NCI-H82 (cell line): ENCODE measurements at places on chromosomes 7 and 10.

DNA sequence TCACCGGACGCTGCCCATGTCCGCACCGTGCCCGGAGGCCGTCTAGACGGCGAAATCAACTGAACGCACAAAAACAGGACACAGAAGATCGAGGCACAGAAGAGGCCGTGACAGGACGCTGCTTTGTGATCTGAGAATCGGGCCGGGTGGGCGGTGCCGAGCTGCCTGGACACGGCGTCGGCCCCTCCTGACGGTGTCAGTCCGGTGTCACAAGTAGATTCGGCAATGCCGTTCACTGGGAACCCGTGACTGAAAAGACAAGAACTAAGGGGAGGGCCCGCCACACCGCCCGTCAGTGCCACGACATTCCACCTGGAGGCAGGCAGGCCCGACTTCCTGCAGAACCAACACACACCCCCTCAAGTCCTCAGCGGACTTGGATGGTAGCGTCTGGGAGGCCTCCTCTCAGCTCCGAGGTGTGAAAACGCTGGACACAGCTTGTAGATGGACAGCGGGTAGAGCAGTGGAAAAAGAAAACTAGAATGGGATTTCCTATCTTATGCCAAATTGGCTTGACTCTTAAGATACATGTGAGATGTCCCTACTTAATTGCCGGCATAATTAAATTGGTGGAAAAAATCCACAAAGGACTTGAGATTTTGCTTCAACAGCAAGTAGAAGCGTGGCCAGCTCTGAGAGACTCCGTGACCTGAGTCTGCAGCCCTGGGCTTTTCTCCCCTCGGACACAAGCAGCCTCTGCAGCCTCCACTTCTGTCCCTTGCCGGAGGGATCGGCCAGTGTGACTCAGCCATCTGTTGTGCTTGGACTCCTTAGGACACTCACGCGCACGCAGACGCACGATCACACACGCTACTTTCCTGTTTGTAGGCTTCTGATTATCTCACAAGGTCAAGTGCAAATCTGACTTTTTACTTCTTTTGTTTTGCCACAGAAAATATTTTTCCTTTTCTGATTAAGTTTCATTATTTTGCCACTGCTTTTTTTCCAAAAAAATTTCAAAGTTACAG, 269.0 kb downstream of the DIP2C start:
- no peak for DNase-seq

GRCh38 chr7:112789817-112790585, at the start of gene TMEM168:
Gene TMEM168 (minus strand): TSS chr7:112790393. CDS start chr7:112784825, 5,568 bp downstream.
- peak; percentile 88 for DNase-seq

DNA sequence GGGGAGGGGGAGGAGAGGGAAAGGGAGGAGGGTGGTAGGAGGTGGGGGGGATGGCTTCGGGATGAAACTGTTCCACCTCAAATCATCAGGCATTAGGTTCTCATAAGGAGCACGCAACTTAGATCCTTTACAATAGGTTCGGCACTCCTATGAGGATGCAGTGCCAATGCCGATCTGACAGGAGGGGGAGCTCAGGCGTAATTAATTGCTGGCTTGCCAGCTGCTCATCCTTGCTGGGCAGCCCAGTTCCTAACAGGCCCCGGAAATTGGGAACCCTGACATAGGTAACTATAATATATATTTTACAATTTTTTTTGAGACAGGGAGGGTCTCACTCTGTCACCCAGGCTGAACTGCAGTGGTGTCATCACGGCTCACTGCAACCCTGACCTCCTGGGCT, 118.8 kb upstream of the SFMBT2 start:
- DNase-seq: peak; percentile 34

DNA sequence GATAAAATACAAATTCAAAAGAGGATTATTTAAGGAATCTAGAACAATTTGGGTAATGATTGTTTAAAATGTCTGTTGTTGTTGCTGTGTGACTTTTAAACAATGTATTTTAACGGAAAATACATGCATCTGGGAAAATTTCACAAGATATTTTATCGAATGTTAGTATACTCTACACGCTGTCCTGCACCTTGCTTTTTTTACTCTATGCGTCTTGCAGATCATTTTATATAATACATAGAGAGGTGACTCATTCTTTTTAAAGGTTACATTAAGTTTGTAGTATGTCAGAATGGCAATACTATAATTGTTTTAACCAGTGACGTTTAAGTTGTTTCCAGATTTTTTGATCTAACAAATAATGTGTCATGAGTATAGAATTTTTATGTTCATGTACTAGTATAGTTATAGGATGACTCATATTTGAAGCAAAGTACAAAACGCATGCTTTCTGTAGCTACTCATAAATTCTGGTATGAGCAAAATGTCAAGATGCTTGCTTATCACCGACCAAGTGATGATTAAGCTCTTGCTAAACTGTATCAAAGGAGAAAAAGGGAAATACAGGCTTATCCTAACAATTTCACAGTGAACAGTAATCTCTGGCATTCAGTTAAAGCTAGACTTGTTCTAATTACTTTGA, 4.9 kb downstream of the DKK1 start:
- DNase-seq: no peak

- DNase-seq: no peak
Observed at GRCh38 chr10:13630231-13630630, 43.5 kb downstream of the PRPF18 start.

DNA sequence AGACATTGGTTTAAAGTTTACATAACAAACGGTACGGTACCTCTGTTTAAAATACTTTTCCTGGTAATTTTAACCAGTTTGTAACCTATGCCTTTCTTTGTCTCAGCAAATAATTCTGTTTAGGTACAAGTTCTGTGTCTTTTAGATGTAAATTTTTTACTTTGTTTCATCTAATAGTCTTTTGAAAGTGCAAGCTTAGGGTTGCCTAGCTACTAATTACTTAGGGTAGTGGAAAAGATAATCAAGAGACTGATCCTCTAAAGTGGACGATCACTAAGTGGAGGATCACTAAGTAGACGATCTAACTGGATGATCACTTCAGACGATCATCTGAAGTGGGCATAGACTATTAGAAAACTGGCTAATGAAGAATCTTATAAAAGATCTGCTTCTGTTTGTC, 16.1 kb upstream of the FKBP9 start:
- peak; percentile 93 for DNase-seq

- DNase-seq: peak; percentile 27
Observed at GRCh38 chr7:29457565-29458011, 106.0 kb upstream of the PRR15 start.

- DNase-seq: peak; percentile 20
Observed at GRCh38 chr7:127798769-127799372, 146.9 kb downstream of the SND1 start.

- no peak for DNase-seq
Observed at GRCh38 chr10:62459072-62459471, 84.9 kb downstream of the ZNF365 start.

- DNase-seq: no peak
Observed at GRCh38 chr7:114910787-114911186, 11.1 kb upstream of the MDFIC start.

DNA sequence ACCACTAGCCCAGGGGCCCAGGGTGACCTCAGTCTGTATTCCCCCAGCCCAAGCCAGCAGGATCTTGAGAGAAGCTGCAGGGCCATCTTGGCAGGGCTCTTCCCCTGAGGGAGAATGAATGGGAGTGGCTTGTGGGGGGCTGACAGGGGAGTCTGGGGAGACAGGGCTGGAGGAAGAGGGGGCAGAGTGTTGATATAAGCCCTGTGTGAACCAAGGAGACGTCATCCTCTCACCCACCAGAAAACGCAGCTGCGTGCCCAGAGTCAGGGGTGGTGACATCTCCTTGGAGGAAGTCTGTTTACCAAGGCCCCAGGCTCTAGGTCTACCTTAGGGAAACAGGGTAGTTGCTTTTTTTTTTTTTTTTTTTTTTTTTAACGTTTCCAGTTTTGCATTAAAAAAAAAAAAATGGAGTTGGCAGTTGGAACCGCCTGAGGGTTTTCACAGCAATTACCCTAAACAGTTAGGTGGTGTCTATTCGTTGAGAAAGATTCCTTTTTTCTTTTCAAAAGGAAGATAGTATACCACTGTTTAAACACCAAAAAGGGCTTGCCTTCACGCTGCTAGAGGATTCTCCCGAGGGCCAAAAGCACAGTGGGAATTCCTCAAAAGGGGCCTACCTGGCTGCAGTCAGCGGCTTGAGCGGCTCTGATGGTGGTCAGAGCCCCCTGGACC, 113.8 kb downstream of the PRPF18 start:
- no peak for DNase-seq

- DNase-seq: no peak
Observed at GRCh38 chr7:85781606-85782005, 594.8 kb upstream of the SEMA3D start.

DNA sequence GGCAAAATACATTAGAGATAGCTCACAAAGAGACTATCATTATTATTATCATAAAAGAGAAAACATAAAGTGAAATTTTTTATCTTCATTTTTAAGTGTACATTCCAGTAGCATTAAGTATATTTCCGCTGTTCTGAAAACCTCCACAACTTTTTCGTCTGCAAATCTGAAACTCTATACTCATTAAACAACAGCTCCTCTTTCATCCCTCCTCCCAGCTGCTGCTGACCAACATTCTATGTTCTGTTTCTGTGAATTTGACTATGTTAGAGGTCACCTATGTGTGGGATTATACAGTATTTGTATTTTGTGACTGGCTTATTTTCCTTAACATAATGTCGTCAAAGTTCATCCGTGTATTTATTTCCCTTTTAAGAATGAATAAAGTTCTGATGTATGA, 429.3 kb upstream of the TPK1 start:
- no peak for DNase-seq

- no peak for DNase-seq
Observed at GRCh38 chr7:105707967-105708762, 126.9 kb upstream of the EFCAB10 start.

DNA sequence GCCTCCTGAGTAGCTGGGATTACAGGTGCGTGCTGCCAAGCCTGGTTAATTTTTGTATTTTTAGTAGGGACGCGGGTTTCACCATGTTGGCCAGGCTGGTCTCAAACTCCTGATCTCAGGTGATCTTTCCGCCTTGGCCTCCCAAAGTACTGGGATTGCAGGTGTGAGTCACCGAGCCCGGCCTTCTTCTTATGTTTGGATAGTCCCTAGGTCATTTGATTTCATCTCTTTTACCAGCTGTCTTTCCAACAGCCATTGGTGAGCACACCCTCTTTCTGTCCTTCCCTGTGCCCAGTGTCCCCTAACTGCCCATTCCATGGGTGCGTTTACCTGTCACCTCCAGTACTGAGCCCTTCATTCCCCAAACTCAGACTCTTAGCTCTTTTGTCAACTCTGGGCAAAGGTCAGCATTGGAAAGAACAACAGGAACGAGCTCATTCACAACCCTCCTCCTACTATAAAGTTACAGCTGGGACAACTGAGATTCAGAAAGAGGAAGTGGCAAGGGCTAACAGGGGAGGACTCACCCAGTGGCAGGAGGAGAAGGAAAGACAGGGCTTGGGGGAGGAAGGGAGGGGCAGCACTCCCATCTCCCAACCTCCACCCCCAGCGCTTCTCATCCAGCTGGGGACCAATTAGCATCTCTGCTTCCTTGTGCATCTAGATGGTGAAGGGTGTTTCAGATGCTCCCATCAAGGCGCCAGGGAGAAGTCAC, 5.6 kb downstream of the SSC4D start:
- no peak for DNase-seq

DNA sequence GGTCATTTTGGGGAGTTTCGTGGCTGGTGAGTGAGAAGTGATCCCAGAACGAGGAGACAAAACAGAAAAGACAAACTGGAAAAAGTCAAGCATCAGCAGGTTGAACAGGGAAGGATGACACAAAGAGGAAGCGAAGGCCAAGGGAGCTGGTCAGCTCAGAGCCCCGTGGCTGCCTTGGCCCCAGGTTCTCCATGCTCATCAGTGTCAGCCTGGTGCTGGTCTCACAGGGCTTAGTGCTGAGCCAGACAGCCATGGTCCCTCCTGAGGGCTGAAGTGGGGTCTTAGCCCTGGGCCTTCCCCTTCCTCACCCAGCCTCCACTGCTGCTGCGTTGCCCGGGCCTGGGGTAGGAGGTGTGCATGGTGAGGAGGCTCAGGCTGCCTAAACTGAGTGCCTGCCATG, 183.6 kb downstream of the PFKFB3 start:
- no peak for DNase-seq

DNA sequence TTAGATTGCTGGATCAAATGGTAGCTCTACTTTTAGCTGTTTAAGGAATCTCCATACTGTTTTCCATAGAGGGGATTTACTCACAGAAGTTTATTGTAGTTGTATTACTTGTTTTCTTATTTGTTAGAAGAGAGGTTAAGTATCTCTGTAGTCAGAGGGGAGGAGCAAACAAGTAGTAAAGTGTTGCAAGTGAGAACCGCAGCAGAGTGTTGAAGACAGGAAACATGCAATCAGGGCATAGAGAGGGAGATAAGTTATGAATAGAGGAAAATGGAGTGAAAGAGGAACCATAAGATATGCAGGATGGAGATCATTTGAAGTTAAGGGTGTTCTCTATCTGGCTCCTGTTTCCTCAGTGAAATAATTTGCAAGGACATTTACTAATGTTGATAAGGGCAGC, 331.4 kb upstream of the TMEM229A start:
- no peak for DNase-seq

DNA sequence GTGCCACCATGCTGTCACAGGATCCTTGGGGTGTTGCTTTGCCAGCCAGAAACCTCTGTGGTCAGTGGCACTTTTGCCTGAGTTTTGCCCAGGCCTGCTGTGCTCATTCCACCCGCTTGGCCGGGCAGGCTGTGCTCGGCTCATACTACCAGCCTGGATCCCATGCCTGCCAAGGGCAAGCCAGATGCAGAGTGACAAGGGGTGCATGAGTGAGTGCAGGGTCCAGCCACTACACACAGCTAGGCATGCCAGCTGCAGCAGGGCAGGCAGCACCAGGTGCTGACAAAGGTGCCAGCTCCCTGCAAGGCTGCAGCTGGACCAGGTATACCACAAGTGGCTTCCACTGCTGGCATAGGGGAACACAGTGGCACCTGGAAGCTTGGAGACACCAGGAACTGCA, 28.6 kb downstream of the C10orf67 start:
- no peak for DNase-seq

DNA sequence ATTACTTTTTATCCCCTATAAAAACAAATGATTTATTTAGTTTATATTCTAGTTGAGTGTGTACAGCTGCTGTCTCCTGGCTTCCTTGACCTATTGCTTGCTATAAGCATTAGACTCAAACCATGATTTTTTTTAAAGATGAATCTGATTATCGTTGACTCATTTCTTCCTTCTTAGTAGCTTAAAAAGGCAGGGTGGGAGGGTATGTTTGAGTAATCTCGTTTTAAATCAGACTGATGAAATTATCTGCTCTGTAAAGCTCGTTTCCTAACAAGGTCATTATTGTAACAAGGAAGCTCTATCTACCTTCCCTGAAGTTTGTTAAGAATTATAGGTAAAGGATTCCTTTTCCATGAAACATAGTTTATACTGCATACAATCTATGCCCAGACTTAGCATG, 276.3 kb upstream of the KCND2 start:
- peak; percentile 39 for DNase-seq

DNA sequence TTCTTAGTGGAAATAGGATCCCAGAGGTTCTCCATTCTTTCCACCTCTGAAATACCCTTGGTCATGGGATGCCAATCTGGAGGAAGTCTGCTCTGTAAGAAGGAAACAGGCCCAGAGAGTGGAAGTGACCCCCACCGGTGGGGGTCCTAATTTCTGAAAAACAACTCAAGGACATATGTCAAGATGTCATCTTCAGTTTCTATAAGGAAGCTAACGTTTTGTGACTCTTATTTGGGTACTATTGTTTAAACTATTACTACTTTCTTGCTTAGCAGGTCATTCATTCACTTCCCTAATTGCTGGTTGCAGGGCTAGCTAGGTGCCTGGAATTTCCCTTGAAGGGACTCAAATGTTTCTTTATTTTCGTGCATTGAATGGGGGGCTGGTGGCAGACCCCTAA, 1.9 kb upstream of the ZNF775 start:
- no peak for DNase-seq

GRCh38 chr7:5595545-5596045, 172.0 kb upstream of the TNRC18 start:
- no peak for DNase-seq

GRCh38 chr7:25583621-25584020, 355.3 kb upstream of the NPVF start:
- no peak for DNase-seq
